ENCODE measurements at places on chromosomes 4 and X. TPM values are rescaled to one million over a fixed set of nuclear protein-coding genes. Genes with fewer than 3 reads are reported as not detected.

The DAPP1 gene
- total RNA-seq = not detected

GRCh38 chrX:152155766-152156310 lies 17.5 kb upstream of the MAGEA10 start:
- no peak for DNase-seq
- H3K27me3 ChIP-seq = no peaks in the 10 kb centered on the region
- no peaks in the 10 kb centered on the region for H3K4me1 ChIP-seq
- no peaks in the 10 kb centered on the region for H3K36me3 ChIP-seq
- no peak overlapping the region for H3K27ac ChIP-seq
- no peak overlapping the region for H3K4me3 ChIP-seq

The PLAC1 gene
- not detected for total RNA-seq

- H3K4me3 ChIP-seq = no peak overlapping the region
- H3K36me3 ChIP-seq = no peaks in the 10 kb centered on the region
- DNase-seq = no peak
- H3K4me1 ChIP-seq = peaks cover 54% of the 10 kb centered on the region
- H3K27me3 ChIP-seq = no peaks in the 10 kb centered on the region
These were observed 25.5 kb downstream of the PTPN13 start for GRCh38 chr4:86619656-86620055.

The TNIP3 gene
- not detected for total RNA-seq

- peaks cover 10% of the 10 kb centered on the region for H3K4me1 ChIP-seq
- no peaks in the 10 kb centered on the region for H3K36me3 ChIP-seq
- peak; percentile 89 for DNase-seq
- no peaks in the 10 kb centered on the region for H3K27me3 ChIP-seq
- H3K4me3 ChIP-seq = peak overlapping the region; percentile 8
These were observed 1.7 kb upstream of the MTM1 start for GRCh38 chrX:150566734-150567182.

GRCh38 chr4:116272336-116272735 lies 813.0 kb downstream of the TRAM1L1 start:
- H3K4me1 ChIP-seq = no peaks in the 10 kb centered on the region
- H3K4me3 ChIP-seq = no peak overlapping the region
- H3K27ac ChIP-seq = no peak overlapping the region
- DNase-seq = no peak
- H3K27me3 ChIP-seq = no peaks in the 10 kb centered on the region

The ATP1B4 gene
- not detected for total RNA-seq

The CYTL1 gene
- total RNA-seq = 1.1 TPM

GRCh38 chr4:16692524-16692923 lies 205.9 kb downstream of the LDB2 start:
- no peak overlapping the region for H3K27ac ChIP-seq
- H3K36me3 ChIP-seq = no peaks in the 10 kb centered on the region
- H3K27me3 ChIP-seq = no peaks in the 10 kb centered on the region
- no peak for DNase-seq

- DNase-seq = no peak
- peaks cover 14% of the 10 kb centered on the region for H3K4me1 ChIP-seq
- no peaks in the 10 kb centered on the region for H3K27me3 ChIP-seq
- H3K4me3 ChIP-seq = no peak overlapping the region
- no peaks in the 10 kb centered on the region for H3K36me3 ChIP-seq
These were observed 130.7 kb downstream of the TSPAN5 start for GRCh38 chr4:98527534-98528269.

The PPEF1 gene
- total RNA-seq = 0.34 TPM

The PALLD gene
- total RNA-seq = 85.7 TPM

The PDZD4 gene
- total RNA-seq = 5.2 TPM

The DRD5 gene
- not detected for total RNA-seq

DNA sequence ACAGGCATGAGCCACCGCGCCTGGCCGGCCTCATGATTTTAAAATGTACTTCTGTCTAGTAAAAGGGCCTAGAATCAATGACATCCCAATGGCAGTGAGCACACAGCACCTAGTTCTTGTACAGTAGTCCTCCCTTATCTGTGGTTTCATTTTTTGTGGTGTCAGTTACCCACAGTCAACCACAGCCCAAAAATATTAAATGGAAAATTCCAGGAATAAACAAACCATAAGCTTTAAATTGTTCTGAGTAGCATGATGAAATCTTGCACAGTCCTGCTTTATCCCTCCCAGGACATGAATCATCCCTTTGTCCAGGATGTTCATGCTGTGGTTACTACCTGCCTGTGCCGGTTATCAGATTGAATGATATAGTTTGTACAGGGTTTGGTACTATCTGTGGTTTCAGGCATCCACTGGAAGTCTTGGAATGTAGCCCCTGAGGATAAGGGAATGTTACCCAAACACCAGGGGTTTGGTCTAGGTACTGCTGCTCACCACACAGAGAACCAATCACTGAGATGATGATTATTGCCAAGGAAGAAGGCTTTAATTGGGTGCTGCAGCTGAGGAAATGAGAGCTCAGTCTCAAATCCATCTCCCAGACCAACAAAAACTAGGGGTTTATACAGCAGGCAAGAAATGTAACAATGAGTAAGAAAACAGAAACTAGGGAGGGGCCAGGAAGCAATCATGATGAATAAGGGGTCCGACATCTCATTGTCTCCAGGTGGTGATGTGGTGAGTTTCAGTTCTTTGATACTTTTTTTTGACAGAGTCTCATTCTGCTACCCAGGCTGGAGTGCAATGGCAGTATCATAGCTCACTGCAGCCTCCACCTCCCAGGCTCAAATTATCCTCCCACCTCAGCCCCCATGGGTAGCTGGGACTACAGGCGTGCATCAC lies 16.2 kb upstream of the FHL1 start:
- H3K4me3 ChIP-seq = no peak overlapping the region
- H3K4me1 ChIP-seq = no peaks in the 10 kb centered on the region
- H3K27me3 ChIP-seq = no peaks in the 10 kb centered on the region
- DNase-seq = no peak
- H3K36me3 ChIP-seq = no peaks in the 10 kb centered on the region

DNA sequence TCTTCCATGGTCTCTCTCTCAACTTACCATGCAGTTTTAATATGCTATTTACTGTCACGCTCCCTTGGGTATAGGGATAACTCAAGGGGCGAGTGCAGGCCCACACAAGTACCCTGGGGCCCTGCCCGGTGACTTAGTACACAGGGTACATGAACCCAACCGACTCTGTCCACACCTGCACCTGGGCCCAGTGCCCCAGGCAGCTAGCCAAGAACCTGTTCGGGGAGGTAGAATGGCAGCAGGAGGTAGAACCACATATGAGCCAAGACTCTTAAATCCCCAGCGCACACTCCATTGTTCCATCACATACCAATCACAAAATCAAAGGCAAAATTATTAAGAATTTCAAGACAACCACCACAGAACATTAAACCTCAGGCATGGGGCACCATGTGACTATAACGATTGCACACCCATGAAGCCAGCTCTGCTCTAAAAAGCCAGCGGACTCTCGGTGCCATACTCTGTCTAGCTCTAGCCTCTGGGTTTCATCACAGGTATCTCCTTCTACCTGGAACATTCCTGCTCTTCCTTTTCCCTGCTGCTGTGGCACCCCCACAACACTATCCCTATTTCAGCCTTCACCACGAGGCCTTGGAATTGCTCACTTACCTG lies 14.6 kb downstream of the PHF8 start:
- no peak overlapping the region for H3K4me3 ChIP-seq
- no peak overlapping the region for H3K27ac ChIP-seq
- H3K36me3 ChIP-seq = no peaks in the 10 kb centered on the region
- no peaks in the 10 kb centered on the region for H3K27me3 ChIP-seq
- DNase-seq = no peak

DNA sequence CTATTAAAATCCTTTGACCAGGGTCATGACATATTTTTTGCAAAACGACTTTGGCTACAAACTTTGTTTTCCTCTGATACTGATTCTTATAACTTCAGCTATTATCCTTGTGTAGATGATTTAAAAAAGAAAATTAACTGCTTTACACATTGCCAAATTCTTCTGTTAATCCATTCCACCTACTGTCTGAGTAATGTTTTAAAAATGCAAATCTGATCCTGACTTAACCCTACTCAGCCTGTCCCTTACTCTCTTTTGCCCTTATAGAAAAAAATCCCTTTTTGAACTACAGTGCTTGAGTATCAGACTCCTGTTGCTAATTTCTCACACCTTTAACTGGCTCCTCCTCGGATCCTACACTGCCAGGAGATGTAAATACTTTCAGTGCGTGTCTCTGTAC lies 723.1 kb downstream of the ADGRL3 start:
- peaks cover 29% of the 10 kb centered on the region for H3K4me1 ChIP-seq
- DNase-seq = no peak
- no peak overlapping the region for H3K27ac ChIP-seq
- H3K4me3 ChIP-seq = no peak overlapping the region
- H3K36me3 ChIP-seq = no peaks in the 10 kb centered on the region
- H3K27me3 ChIP-seq = no peaks in the 10 kb centered on the region

DNA sequence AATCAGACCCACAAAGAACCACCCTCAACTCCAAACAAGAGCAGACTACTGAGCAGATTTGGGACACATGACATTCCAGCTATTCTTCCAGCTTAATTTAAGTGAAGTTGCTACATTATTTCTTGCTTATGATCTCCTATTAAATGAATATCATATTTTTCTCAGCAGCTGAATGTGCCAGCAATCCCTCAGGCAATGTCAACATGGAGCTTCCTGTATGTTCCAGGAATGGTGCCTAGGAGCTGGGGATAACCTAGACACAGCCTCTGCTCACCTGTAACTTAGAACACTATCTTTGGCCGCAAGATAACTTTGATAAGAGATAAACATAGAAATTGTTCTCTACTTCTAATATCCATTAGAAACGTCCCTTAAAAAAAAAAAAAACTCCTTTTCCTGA lies 274.4 kb upstream of the RASGEF1B start:
- H3K4me3 ChIP-seq = no peak overlapping the region
- no peaks in the 10 kb centered on the region for H3K27me3 ChIP-seq
- no peaks in the 10 kb centered on the region for H3K36me3 ChIP-seq
- H3K27ac ChIP-seq = no peak overlapping the region

GRCh38 chr4:83110970-83111750 lies 3.4 kb downstream of the PLAC8 start:
- peaks cover 29% of the 10 kb centered on the region for H3K27me3 ChIP-seq
- H3K4me1 ChIP-seq = no peaks in the 10 kb centered on the region
- DNase-seq = no peak
- no peak overlapping the region for H3K4me3 ChIP-seq
- H3K27ac ChIP-seq = no peak overlapping the region

The ZCCHC4 gene
- 20.5 TPM for total RNA-seq

- no peak overlapping the region for H3K4me3 ChIP-seq
- H3K4me1 ChIP-seq = peaks cover 16% of the 10 kb centered on the region
- H3K27me3 ChIP-seq = no peaks in the 10 kb centered on the region
- no peaks in the 10 kb centered on the region for H3K36me3 ChIP-seq
- no peak overlapping the region for H3K27ac ChIP-seq
These were observed 58.9 kb downstream of the CHIC2 start for GRCh38 chr4:54005475-54005874.

- no peaks in the 10 kb centered on the region for H3K36me3 ChIP-seq
- H3K4me1 ChIP-seq = no peaks in the 10 kb centered on the region
- H3K4me3 ChIP-seq = no peak overlapping the region
These were observed 23.5 kb downstream of the TRIML1 start for GRCh38 chr4:188162698-188163097.

The PAGE2 gene
- total RNA-seq = not detected

- no peak overlapping the region for H3K4me3 ChIP-seq
- no peaks in the 10 kb centered on the region for H3K4me1 ChIP-seq
- no peak overlapping the region for H3K27ac ChIP-seq
- H3K27me3 ChIP-seq = no peaks in the 10 kb centered on the region
These were observed 46.4 kb downstream of the APOO start for GRCh38 chrX:23861215-23861896.

GRCh38 chr4:109389369-109390114 lies 44.1 kb upstream of the SEC24B start:
- no peak overlapping the region for H3K4me3 ChIP-seq
- no peaks in the 10 kb centered on the region for H3K4me1 ChIP-seq
- no peaks in the 10 kb centered on the region for H3K27me3 ChIP-seq
- no peaks in the 10 kb centered on the region for H3K36me3 ChIP-seq
- no peak overlapping the region for H3K27ac ChIP-seq
- no peak for DNase-seq

- H3K27me3 ChIP-seq = no peaks in the 10 kb centered on the region
- no peak for DNase-seq
- H3K27ac ChIP-seq = no peak overlapping the region
- H3K36me3 ChIP-seq = no peaks in the 10 kb centered on the region
- H3K4me3 ChIP-seq = no peak overlapping the region
These were observed 415.3 kb upstream of the TECRL start for GRCh38 chr4:64824591-64824990.

The ERAS gene
- 0.50 TPM for total RNA-seq

GRCh38 chr4:47862297-47862696 lies 24.4 kb upstream of the CORIN start:
- H3K27ac ChIP-seq = no peak overlapping the region
- no peaks in the 10 kb centered on the region for H3K27me3 ChIP-seq
- peaks cover 4% of the 10 kb centered on the region for H3K4me1 ChIP-seq
- no peak overlapping the region for H3K4me3 ChIP-seq
- H3K36me3 ChIP-seq = no peaks in the 10 kb centered on the region

DNA sequence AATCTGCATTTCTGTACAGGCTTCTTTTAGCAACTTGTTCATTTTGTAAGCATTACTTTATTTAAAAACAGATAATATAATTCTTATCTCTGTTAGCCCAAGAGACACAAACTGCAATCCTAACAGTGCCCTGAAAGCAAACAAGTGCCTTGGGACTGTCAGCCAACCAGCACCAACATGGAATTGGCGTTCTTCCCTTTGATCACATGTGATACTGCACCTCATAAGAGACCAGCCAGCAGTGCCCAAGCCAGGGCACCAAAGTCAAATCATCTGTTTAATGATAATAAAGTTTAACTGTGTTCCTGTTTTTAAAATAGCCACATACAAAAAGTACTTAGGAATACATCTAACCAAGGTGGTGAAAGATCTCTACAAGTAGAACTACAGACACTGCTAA lies 223.2 kb downstream of the PRDM5 start:
- H3K4me1 ChIP-seq = peaks cover 21% of the 10 kb centered on the region
- no peaks in the 10 kb centered on the region for H3K36me3 ChIP-seq
- no peak overlapping the region for H3K4me3 ChIP-seq
- no peaks in the 10 kb centered on the region for H3K27me3 ChIP-seq

GRCh38 chrX:375181-376036 lies 11.3 kb downstream of the PPP2R3B start:
- H3K4me1 ChIP-seq = peaks cover 19% of the 10 kb centered on the region
- no peaks in the 10 kb centered on the region for H3K36me3 ChIP-seq
- peak overlapping the region; percentile 73 for H3K4me3 ChIP-seq
- H3K27ac ChIP-seq = no peak overlapping the region
- peaks cover 49% of the 10 kb centered on the region for H3K27me3 ChIP-seq
- no peak for DNase-seq
